Activated CD4-positive, alpha-beta T cell treated with anti-CD3 and anti-CD28 coated beads, Interleukin-2, amount 50 U/mL, for 1 hour (primary cell): ENCODE measurements at places on chromosomes 7 and 10.

DNA sequence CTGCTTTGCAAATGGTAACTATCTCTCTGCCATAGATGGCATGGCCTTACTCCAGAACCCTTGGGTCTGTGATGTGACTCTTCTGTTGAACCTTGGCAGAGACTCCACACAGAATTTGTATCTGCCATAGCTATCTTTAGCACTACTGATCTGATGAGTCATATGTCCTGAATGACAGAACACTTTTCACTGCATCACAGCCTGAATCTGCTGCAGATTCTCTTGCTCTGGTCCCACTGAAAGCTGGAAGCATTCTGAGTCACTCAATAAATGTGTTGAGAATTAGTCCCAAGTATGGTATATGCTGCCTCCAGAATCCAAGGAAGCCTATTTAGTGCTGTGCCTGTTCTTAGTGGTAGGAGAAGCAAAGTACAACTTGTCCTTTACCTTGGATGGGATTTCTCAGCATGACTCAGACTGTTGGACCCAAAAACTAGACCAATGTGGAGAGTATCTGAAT is 39.5 kb upstream of the ANKRD1 start:
- DNase-seq: no peak

DNA sequence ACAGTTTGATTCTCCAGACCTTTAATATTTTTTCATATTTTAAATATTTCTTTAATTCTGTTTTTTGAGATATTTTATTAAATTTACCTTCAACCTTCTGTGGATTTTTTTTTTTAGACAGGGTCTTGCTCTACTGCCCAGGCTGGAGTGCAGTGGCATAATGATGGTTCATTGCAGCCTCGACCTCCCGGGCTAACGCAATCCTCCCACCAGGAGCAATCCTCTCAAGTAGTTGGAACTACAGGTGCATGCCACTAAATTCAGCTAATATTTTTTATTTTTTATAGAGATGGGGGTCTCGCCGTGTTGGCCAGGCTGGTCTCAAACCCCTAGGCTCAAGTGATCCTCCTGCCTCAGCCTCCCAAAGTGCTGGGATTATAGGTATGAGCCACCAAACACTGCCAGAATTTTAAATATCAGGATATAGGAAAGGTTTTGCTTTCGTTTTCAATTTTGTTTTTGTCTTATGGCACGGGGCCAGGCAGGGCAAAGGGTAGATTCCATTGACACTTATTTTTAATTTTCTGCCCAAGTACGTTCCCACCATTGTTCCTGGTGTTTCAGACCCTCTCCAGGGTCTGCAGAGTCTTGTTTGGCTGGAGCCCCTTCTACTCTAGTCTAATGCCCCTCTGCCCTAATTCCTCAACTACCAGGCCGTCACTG is 1.2 kb downstream of the TACC2 start:
- DNase-seq: no peak

DNA sequence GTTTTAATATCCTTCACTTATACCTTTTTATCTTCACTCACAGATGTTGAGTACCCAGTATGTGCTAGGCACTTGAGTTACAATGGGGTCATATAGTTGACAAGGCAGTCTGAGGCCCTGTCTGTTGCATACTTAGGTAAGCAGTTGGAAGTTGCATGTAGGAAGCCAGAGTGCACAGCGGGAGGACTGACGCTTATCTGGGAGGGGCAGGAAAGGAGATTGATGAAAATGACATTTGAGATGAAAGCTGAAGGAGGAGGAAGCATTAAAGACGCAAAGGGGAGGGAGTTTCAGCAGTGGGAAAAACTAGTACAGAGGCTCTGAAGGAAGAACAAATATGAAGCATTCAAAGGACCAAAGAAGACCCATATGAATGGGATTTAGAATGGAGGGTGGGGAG is 266.2 kb downstream of the HTR7 start:
- DNase-seq: no peak

- no peak for DNase-seq
These were observed 39.3 kb downstream of the UBE3C start for GRCh38 chr7:157177983-157178381.

DNA sequence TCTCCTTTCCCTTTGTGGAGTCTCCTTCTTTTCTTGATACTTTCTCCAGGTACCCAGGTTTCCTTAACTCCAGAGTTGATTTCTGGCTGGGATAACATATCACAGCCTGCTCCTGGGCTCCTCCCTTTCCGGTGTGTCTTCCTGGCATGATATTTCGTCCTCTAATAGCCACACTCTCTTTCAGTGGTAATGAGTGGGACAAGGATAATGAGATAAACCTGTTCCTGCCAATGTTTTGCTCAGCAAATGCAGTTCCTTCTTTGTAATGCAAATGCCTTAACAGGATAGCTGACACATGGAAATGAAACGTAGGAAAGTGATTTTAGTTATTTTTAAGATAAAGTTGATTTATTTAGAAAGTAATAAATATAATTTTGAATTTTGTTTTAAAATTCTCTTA is 168.6 kb downstream of the NRP1 start:
- no peak for DNase-seq
